T-cell (primary cell): ENCODE measurements at places on chromosomes 12 and 14.

- DNase-seq = no peak
These were observed 32.6 kb upstream of the DAAM1 start for GRCh38 chr14:59155886-59156285.

DNA sequence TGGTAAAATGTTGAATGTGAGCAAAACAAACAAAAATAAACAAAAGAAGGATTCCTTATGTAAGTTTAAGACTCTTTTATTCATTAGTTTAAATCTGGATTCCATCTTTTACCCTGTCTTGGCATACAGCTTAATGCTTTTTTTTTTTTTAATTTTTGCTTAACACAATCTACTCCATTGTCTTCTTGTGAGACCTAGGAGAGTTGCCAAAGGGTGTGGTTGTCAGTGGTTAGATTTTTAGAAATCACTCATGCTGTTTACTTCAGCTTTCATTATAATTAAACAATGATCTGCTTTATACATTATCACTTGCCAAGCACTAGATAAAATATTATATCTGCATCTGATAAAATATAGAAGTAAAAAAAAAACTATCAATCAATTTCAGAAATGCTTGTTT, 77.7 kb upstream of the KITLG start:
- DNase-seq = no peak

DNA sequence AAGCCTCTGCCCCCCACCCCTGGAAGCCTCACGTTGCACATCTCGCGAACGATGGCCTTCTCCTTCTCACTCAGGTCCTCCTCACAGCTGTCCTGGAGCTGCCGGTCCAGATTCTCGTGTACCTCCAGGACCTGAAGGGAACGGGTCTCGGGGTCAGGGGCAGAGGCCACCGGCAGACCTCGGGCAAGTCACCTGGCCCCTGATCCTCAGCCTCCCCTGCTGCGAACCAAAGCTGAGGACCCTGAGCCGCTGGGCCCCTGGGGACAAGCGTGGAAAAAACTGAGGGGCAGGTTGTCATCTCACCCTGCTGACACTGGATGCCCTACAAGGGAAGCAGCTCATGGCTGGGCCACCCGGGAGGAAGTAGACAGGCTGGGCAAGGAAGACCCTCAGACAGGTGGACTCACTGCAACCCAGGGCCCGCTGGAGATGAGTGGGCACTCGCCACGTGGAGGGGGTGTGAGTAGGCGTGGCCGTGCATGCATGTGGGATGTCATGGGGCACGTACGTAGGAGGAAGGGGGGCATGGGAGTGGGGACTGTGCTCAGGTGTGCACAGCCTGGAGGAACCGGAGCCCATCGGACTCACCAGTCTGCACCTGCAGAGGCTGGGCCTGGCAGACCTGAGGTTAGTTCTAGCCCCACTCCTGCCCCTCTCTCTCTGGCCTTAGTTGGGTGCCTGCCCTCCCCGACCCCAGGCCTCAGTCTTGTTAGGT, 35.1 kb downstream of the CCNK start:
- no peak for DNase-seq

GRCh38 chr12:15772405-15773018, 16.7 kb downstream of the EPS8 start:
- no peak for DNase-seq

- no peak for DNase-seq
These were observed 30.4 kb downstream of the CCDC92 start for GRCh38 chr12:123942238-123942653.

DNA sequence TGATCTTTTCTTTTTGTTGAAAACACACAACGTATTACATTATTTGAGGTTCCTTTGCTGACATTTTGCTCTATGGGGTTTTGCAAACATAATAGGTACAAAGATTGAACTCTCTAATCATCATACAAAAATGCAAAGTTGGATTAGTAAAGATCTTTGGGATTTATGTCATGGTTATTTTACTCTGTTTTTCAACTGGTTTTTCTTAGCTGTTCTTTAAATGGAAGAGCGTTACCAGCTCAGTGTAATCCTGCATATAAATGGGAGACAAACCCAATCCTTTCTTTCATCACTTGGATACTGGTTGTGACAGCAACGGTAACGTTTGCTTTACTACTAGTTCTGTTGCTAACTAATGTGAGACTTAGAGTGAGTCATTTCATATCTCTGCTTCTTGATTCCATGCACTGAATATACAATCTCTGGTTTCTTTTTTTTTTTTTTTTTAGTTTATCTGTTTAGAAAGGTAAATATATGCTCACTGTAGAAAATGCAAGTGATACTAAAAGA, 104.9 kb upstream of the NOVA1 start:
- no peak for DNase-seq

GRCh38 chr12:115584156-115584555, 693.3 kb downstream of the MED13L start:
- DNase-seq = no peak

DNA sequence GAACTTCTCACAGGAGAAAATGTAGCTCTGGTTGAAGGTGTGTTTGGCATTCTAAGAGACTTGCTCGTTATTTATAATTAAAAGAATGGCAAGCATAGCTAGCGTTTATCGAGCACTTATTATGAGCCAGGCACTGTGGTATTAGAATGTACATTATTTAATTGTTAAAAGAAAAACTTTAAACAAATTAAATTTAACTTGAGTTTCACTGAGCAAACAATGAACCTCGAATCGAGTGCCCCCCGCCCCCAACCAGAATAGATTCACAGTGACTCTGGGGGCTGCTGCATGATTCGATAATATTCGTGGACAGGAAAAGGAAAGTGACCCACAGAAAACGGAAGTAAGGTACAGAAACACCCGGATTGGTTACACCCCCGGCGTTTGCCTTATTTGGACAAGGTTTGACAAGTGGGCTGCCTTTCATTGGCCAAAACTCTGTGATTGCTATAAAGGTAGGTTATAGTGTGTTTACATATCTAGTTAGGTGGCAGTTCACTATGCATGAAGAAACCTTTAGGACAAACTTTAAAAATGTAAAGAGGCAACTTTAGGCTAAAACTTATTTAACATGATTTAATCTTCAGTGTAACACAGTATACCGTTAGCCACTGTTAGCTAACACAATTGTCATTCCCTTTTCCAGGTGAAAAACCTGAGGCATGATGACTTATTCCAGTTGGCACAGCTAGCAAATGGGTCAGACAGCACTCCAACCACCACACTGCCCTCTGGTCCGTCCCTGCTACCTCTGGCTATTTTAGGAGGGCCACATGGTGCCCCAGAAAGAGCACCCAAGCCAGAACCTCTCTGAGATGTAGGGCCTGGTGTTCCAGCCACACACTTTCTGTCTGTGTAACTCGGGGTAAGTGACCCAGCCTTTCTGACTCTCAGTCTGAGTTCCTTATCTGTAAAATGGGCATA, 7.1 kb downstream of the SCNN1A start:
- no peak for DNase-seq

- DNase-seq = no peak
These were observed 173.9 kb downstream of the NDUFA12 start for GRCh38 chr12:94829552-94829951.

DNA sequence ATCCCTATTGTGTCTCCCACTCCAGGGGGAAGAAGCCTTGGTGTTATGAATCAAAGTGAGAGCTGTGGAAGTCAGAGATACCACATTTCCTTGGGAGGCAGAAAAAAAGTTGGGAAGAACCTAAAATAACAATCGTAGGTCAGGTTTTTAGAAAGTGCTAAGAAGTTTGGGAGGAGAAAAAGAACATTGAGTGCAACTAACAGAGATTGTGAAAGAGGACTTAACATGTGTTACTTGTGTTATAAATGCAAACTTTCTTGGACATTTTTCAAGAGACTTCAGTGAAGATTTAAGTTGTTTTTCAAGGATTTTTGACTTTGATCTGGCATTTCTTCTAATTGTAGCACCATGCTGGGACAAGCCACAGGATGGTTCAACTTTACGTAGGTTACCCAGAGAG, 7.8 kb upstream of the ERP27 start:
- DNase-seq = no peak

DNA sequence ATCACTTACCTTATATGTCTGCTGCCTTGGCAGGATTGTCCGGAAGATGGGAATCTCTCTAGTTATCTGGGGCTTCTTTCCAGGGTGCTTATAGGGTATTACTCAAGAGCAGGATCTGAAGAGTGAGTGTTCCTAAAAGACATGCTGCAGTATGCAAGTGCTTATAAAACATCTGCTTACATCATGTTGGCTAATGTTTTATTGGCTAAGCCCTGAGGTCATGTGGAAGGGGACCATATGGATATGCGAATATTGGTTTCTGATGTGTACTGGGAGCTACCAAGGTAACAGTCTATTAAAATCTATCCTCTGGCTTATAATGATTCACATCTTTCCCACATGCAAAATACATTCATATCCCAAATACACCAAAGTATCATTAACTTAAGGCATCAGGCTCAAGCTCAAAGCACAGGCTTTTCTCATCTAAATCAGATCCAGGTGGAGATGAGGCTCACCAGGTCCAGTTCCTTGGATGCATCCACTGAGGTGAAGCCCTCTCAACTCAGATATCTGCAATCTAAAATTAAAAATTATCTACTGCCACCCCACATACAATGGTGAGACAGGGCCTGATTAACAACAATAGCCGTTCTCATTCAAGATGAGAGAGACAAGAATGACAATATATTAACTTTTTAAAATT, 29.8 kb downstream of the LRRIQ1 start:
- DNase-seq = no peak

DNA sequence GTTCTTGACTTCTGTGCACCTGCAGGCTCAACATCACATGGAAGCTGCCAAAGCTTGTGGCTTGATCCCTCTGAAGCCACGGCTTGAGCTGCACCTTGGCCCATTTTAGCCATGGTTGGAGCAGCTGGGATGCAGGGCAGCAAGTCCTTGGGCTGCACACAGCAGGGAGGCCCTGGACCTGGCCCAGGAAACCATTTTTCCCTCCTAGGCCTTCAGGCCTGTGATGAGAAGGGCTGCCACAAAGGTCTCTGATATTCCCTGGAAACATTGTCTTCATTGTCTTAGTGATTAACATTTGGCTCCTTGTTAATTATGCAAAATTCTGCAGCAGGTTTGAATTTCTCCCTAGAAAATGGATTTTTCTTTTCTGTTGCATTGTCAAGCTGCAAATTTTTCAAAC, 394.1 kb upstream of the FAR2 start:
- no peak for DNase-seq

DNA sequence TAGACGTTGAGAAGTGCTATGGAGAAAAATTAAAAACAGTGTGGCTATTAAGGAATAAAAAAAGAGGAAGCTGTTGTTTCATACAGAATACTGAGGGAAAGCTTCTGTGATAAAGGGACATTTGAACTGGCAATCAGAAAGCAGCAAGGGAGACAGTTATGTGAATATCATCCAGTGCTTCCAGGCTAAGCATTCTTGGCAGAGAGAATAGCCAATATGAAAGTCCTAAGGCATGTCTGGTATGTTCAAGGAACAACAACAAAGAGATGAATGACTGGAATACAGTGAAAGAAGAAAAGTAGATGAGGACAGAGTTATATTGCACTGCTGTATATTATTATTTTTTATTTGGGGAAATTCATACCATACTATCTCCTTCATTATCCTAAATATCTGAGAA, 23.9 kb downstream of the SCAF11 start:
- DNase-seq = no peak

GRCh38 chr14:51643140-51643539, 8.6 kb upstream of the FRMD6 start:
- DNase-seq = no peak

- DNase-seq = no peak
These were observed 449.8 kb downstream of the RAD51B start for GRCh38 chr14:68269136-68269927.

- DNase-seq = no peak
These were observed 47.7 kb upstream of the RMST start for GRCh38 chr12:97414855-97415254.

GRCh38 chr12:76563061-76563460, 3.5 kb upstream of the OSBPL8 start:
- no peak for DNase-seq

DNA sequence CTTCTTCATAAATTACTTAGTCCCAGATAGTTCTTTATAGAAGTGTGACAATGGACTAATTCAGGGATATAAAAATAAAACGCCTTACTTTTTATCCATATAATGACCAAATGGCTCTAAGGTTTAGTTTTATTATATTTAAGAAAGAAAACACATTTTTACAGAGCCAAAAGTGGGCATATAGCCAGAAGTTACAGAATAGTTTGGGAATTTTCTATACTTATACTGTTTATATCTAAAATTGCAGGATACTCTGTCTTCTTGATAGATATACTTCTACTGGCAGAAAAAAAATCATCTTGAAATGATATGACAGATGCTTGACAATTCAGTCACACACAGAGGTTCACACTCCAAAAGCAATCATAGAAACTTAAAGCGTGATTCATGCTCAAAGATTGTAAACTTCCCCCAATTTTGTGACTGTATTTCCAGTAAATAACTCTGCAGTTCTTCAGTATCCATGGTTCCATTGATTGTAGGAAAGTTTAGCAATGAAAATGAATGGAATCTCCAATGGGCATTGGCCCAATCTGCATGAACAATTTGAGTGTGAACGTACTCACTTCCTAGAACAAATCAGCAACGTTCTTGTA, 307.8 kb downstream of the NOVA1 start:
- no peak for DNase-seq

- no peak for DNase-seq
These were observed 390.1 kb upstream of the PDE3A start for GRCh38 chr12:19978193-19978592.

- no peak for DNase-seq
These were observed 9.9 kb downstream of the PUS1 start for GRCh38 chr12:131939007-131939406.

DNA sequence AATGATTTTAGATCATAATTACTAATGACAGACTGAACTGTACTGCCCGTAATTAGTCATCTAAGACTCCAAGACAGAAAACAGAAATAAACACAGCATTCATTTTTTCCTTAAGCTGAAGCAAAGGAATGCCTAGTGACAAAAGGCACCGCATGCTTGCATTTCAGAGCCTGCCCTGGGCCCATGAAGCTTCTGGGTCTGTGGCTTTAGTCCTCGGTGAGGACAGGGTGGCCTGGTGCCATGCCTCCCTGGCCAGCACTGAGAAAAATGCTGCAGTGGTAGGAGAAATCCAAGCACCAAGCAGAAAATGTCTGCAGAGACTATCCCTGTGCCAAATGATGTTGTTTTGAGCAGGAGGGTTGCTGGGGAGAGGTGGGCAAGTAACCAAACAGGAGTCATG, 171.6 kb downstream of the CALM1 start:
- DNase-seq = no peak

DNA sequence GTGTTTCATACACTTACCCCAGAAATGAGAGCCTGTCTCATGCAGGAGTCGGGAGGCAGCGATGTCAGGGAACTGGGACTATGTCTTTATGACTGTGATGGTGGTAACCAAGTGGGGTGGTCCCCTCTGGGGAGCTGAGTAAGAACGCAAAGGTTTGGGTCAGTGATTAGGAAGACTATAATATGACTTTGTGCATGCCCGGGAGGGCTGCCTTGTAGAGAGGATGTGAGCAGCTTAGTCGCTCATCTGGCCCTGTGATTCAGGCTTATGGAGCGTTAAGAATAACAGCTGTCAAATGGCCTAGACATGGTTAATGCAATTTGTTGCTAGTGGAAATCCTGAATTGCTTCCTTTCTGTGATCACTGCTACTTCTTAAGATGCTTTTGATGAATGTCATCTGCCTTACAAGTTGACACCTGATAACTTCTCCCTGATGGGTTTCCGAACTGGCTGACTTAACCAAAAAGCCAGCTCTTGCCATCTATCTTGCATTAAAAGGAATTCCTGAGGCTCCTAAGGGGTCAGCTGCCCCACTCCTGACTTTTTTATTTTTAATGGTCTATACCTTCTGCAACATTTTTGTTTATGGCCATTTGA, 35.4 kb upstream of the AACS start:
- DNase-seq = no peak
